ENCODE measurements at places on chromosomes 6 and 20.

DNA sequence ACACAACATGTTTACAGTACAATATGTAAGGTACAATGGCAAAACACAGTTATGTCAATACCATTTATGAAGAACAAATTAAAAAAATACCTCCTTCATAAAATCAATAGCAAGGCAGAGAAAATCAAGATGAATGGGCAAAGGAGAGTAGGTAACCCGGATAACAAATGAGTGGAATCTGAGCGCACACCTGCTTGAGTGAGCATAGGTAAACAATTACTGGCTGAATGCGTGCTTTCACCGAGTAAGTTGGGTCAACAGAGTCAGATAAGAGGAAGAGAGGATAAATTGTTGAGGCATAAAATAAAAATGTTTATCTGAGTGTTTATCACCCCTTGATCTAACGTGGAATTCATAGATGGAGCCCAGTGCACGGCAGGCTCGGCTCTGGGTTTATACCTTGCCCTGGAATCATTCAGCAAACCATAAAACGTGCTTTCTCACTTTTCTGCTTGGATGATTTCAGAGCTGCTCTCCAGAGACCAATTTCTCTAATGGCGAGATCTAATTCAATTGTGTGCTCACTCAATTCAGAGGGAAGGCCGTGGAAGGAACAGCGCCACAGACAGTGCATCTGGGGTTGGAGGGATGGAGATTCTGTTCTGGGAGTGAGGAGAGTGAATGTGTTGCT, 224.8 kb upstream of the MAP3K7 start:
- no peak for DNase-seq

GRCh38 chr20:59775687-59776055, 157.8 kb downstream of the SYCP2 start:
- DNase-seq, result no peak

GRCh38 chr20:44054118-44054517, 132.9 kb downstream of the JPH2 start:
- DNase-seq, result no peak

DNA sequence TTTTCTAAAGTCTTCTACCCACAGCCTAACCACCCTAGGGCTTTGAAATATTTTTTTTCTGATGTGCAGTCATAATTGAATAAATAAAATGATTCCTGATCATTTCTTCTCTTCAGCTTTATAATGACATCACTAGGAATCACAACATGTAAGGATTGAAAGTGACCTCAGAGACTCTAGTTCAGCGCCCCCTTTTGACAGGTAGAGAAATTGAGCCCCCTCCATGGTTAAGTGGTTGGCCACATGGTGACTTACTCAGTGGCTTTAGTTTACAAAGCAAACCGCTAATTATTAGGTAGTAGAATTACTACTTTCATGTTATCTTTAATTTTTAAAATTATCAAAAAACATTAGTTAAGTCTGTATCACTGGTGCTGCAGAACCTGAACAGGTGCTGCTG, 13.3 kb upstream of the SLC2A12 start:
- no peak for DNase-seq

- DNase-seq, result no peak
These were observed 70.6 kb upstream of the DST start for GRCh38 chr6:56713254-56713672.

DNA sequence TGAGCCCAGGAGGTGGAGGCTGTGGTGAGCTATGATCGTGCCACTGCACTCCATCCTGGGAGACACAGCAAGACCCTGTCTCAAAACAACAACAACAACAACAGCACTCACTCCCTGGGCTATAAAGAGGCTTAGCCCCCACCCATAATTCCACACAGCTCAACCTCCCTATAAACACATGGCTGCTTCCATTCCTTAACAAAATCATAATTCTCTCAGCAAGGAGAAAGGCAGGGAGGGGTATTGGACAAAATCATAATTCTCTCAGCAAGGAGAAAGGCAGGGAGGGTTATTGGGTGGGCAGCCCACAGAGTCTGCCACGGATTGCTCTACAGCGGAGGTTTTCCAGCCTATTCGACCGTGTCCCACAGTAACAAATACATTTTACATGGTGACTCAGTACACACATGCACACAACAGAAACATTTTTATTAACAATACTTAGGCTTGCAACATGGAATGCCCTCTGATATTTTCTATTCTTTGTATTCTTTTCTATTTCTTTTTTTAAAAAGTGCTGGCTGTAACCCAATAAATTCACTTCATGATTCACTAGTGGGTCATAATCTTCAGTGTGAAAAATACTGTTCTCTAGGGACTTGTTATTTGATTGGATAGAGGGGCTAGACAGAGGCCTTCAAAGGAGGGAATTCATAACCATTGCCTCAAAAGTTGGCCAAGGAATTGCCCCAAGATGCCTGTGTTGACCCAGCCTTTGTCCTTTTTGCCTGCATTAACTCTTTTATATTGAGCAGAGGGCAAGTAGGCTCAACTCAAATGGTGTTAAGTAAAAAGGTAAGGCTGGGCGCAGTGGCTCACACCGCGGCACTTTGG, 50.6 kb upstream of the ZMYND8 start:
- no peak for DNase-seq

DNA sequence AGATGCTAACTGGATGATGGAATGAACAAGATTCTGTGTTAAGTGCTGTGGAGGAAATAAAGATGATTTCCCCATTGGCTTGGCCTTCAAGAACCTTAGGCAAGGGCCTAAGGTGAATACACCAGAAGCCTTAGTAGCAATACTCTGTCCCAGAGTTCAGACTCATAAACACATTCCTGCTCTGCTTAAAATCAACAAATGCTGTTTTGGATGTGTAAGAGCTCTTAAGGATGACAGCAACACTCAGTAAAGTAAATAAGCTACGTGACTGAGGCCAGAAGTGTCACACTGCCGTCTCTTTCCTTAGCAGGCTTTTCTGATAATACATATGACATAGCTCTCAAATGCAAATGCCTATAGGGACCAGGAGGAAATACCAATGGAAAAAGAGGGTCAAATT, 90.6 kb downstream of the EYA2 start:
- DNase-seq, result no peak

DNA sequence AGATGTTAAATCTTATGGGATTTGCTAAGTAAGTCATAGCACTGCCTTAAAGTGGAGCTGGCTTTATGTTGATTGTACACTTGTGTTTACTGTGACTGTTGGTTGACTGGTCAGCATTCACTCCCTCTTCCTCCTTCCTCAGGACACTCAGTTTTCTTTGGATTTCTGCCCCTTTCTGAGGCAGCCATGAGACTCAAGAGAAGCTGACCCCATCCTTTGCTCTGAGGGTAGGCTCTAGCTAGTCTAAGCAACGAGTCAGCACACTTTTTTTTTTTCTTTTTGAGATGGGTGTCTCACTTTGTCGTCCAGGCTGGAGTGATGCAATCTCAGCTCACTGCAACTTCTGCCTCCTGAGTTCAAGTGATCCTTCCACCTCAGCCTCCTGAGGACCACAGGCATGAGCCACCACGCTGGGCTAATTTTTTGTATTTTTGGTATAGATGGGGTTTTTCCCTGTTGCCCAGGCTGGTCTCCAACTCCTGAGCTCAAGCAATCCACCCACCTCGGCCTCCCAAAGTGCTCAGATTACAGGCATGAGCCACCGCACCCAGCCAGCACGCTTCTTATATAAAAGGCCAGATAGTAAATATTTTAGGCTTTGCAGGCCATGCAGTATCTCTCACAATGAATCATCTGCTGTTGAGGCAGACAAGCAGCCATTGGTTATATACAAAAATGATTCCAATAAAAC, 191.4 kb downstream of the NFATC2 start:
- DNase-seq, result no peak

DNA sequence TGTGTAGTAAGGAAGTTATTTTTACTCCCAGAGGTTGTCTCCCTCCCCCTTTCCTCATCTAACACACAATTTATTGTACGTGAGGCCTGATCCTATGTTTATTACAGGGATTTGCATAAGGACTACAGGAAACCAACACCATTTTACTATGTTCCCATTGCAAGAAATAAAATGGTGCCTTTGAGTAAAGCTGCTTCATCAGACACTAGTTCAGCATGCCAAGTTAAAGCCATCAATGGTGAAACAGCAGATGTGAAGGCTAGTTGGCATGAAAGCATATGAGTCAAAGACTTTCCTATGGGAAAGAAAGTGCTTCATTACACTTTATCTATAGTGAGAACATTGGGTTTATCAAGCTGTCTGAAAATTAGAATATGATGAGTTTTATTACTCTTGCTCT, 543.0 kb downstream of the GRIK2 start:
- DNase-seq, result no peak

GRCh38 chr20:49877386-49877921, 37.9 kb downstream of the SPATA2 start:
- no peak for DNase-seq

DNA sequence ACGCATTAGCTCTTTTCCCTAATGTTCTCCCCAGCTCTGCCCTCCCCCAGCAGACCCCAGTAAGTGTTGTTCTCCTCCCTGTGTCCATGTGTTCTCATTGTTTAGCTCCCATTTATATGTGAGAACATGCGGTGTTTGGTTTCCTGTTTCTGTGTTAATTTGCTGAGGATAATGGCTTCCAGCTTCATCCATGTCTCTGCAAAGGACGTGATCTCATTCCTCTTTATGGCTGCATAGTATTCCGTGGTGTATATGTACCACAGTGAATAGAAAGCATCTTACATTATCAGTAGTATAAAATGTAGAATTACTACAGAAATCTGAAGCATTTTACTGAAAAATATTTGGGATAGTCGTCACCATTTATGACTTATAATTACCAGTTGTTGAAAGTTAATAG, 21.8 kb downstream of the HLA-DRA start:
- no peak for DNase-seq

DNA sequence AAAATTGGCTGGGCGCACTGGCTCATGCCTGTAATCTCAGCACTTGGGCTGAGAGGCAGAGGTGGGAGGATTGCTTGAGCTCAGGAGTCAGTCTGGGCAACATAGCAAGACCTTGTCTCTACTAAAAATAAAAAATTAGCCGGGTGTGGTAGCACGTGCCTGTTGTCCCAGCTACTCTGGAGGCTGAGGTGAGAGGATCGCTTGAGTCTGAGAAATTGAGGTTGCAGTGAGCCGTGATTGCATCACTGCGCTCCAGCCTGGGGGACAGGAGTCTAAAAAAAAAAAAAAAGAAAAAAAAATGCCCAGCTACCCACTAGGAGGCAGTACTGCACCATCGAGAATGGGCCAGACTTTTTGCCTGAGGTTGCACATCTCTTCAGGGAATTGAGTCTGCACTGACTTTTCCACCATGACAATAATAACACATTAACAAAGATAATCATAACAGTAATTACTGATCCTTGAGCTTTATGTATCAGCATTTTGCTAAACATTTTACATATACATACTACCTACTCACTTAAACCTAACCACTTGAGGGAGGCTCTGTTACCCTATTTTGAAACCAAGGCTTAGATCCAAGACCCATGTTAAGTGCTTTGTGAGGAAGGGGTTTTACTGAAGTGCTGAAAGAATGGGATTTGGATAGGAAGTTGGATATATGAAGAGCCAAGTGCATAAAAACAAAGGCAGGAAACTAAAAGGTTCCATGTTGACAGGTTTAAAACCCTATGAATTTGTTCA, 21.0 kb downstream of the SRSF3 start:
- DNase-seq, result no peak

DNA sequence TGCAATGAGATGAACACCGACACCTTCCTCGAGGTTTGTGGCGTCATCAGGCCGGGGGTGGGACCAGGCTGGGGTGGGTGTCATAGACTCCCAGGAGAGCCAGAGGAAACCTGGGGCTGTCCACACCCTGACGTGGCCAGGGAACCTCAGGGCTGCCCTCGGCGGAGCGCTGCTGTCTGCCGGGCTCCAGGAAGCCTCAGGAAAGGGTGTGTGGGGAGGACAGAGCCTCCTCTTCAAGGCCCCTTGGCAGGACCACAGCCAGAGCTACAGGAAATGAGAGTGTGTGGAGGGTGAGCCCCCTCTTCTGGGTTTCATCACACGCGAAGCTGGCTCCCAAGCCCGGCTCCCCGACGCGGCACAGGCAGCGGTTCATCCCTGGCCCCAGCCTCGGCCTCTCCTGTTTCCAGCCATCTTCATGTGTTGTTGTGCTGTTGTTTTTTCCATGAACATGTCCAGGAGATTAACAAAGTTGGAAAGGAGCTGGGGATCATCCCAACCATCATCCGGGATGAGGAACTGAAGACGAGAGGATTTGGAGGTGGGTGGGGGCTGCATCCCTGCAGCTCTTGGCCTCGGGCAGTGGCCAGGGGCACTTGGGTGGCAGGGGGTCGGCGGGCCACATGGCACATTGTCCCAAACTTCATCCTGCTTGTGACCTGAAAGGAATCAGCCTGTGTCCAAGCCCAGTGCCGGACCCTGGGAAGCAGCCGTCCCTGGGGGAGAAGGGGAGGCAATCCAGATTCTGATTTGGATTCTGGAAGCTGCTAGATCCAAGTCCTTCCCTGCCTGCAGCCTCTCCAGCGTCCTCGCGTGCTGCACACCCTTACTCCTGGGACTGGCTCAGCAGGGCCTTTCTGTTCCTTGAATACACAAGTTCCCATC, 6.4 kb downstream of the NPEPL1 start:
- DNase-seq, result no peak

DNA sequence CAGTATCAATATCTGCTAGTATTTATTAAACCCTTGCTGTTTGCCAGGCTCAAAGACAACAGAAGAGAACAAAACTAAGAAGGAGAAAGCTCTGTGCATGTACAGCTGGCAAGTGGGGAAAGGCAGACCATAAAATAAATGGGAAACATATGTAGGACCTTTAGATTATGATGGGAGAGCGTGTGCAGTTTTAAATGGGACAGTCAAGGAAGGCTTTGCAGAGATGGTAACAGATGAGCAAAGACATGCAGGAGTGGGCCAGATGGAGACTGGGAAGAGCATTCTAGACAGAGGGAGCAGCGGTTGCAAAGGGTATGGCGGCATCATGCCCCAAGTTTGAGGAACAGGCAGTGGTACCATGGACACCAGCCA, 260.0 kb downstream of the NRN1 start:
- DNase-seq, result no peak

- no peak for DNase-seq
These were observed 313.8 kb downstream of the SYNE1 start for GRCh38 chr6:152323376-152323775.

DNA sequence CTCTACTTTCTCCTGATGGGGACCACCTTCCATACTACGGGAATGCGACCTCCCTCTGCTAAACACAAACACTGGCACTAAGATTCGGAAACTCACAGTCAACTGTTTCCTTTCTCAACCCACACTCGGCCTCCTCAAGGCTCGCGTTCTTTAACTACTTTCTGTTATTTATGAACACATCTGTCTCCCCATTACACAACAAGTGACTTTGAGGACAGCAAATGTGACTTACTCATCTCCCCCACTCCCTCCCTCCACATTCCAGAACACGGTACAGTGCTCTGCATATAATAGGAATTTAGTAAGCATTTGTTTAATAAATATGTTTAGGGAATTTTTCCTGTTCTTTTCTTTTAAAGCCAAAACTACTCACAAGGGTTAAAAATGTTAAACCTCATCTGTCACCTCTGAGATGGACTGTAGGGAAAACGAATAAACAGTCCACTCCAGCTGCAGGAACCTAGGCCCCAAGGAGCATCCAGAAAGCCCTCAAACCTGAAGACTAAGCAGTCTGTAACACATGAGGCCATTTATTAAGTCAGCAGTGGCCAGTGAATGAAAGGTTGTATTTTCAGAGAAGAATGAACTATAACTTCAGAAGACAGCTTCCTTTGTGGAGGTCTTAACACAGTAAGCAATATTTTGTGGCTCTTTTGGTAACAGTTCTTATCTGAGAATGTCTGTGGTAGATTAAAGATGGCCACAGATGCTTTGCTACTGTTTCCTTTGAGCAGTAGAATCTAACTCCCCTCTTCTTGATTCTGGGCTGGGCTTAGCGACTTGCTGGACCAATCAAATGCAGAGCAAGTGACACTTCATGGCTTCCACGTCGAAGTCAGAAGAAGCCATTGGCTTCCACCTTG, 209.6 kb upstream of the DTNBP1 start:
- DNase-seq, result no peak

GRCh38 chr20:13268953-13269352, 47.9 kb downstream of the ISM1 start:
- DNase-seq, result no peak

Data from stimulated activated CD4-positive, alpha-beta T cell treated with anti-CD3 and anti-CD28 coated beads, Interleukin-4, amount 100 ng/mL, for 4 hours (primary cell).